ENCODE measurements at places on chromosomes 11 and 22. TPM values are rescaled to one million over a fixed set of nuclear protein-coding genes. Genes with fewer than 3 reads are reported as not detected.

- DNase-seq: no peak
Measured at GRCh38 chr22:40819599-40820140, 524 bp upstream of the SLC25A17 start.

Gene ROM1
- 7.9 TPM for total RNA-seq

Gene MRPL17
- 44.0 TPM for total RNA-seq

- DNase-seq: peak; percentile 79
Measured at GRCh38 chr11:33869481-33870422, 22.1 kb downstream of the LMO2 start.

DNA sequence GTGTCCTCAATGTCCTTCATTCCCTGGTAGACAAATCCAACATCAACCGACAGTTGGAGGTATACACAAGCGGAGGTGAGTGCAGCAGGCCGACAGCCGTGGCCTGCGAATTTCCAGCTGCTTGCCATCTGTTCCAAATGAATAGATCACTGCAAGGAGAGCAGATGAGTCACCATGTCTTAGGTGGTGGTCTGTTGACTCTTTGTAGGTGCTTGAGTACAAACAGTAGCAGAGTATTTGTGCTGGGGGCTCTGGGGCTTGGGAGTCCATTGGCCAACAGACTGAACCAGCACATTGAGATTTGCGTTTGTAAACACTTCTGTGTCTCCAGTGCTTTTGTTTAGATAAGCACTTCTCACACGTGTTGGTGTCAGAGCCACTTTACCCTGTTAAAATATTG, 21.1 kb downstream of the EIF3L start:
- no peak for DNase-seq

DNA sequence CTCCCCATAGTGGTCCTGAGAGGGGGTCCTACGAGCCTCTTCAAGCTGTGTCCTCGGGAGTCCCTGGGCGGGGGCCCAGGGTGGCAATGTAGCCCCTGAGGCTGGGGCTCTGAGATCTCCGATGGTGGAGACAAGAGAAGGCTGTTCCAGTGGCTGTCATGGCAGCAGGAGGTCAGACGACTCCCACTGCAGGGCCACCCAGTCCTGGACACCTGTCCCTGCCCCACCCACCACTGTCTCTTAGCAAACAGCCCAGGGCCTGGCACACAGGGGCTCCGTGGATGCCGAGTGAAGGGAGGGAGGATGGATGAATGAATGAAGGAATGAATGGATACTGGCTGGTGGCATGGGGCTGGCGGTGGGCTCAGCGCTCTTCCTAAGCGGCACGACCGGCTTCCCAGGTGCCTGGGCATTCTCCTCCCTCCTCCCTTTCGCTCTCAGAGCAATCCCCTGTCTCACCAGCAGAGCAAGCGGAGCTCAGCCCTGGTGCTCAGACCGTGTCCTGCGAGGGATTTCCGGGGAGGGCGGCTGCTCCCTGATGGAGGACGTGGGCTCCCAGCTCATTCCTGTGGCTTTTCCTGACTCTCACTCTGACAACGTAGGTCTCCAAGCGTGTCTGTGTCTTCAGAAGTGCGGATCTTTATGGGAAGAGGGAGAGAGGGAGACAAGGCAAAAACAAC, 1272.6 kb downstream of the BRD1 start:
- no peak for DNase-seq

GRCh38 chr22:39641660-39642310, 71.2 kb downstream of the CACNA1I start:
- DNase-seq: no peak

- no peak for DNase-seq
Measured at GRCh38 chr11:134413826-134414731, 2.0 kb upstream of the B3GAT1 start.

Gene FOXR1
- total RNA-seq: not detected

DNA sequence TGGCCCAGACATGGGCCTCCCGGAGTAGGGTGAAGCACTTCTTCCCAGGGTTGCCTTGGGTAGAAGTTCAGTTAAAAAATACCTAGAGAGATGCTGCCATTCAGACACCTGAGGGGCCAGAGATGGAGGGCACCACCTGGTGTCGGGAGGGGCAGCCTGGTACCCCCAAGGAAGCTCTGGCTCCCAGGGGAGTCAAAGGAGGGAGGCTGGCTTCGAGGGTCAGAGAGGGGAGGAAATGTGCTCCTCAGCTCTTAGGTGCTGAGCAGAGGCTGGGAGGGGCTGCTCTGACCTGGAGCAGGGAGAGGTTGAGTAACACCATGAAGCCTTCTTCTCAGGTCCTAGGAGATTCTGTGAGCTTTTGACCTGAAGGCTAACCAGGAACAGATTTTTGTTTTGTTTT, 1.1 kb downstream of the USP35 start:
- no peak for DNase-seq

GRCh38 chr11:8802251-8802650, 108.7 kb upstream of the AKIP1 start:
- no peak for DNase-seq

DNA sequence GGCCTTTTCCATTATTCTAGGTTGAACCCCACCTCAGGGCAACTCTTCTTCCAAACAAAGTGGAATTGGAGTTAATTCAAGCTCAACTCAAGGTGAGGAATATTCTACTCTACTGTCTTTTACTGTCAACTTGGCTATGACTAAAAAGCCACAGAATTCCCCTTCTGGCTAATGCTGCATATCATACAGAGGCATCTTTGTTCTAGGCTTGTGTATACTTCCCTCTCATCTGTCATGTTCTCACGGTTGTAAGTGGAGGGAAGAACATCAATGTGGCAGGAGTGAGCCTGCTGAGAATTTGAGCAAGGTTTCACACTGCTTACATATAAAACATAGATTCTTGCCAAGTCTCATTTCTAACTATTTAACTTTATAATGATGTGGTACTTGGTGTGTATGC, 921.4 kb upstream of the CNTN5 start:
- no peak for DNase-seq

DNA sequence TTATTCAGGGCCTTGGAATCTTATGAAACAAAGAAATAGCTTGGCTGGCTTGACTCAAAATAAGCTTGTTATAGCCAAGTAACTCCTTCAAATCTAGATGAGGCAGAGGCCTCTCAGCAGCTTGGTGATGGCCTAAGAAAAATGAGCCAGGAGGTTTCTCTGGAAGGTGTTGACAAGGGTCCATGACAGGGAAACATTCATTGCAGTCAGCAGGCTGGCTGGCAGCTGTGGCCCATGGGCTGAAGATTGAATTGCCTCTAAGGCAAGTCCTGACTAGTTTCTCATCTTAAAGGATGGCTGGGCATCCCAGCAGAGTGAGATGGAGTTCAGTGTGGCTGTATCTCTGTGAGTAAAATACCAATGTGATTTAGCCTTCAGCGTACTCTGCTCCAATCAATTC, 441.0 kb downstream of the NELL1 start:
- DNase-seq: no peak

DNA sequence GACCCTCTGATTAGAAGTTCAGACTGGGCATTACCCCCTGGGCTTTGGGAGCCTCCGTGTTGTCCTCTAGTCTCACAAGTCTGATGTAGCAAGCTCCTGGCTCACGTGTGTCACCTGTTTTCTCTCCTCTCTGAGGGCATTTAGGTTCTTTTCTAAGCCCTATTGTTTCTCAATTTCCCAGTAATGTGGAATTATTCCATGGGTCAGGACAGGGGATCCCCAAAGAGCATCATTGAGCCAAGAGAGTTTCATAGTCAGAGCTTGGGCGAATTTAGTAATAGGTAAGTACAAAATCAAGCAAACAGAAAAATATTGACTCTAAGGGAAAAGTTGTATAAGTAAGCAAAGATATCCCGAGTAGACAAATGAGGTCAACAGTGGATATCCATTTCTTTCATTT, 57.3 kb downstream of the PPP6R2 start:
- no peak for DNase-seq

DNA sequence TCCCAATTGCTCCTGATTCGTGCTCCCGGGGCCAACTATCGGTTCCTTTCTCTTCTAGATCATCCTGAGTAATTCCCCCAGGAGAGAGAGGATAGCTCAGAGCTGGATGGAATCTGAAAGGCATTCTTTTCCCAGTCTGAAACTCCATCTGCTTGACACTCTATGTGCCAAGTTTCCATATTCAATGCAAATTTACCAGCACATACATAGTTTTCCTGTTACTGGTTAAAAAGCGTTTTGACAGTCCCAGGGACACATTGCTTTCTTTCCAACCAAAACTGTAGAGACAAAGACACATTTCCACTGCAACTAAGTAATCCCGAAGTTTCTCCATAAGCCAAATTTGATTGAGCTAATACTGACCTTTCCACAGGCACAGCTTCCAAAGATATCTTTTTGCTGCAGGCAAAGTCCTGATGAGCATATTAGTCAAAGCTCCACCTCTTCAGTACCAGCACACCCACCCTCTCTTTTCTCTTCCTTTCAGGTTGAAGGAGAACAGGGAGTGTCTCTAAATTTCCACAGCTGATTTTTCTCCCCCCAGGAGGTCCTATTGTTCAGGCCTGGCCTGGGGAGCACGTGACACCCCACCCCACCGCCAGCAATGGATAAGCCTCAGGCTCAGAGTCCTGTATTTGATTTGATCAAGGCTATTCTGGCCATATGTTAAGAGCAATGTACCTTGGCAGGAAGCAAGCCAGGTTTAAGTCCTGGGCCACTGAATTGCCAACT, 9.7 kb upstream of the ANKK1 start:
- no peak for DNase-seq

DNA sequence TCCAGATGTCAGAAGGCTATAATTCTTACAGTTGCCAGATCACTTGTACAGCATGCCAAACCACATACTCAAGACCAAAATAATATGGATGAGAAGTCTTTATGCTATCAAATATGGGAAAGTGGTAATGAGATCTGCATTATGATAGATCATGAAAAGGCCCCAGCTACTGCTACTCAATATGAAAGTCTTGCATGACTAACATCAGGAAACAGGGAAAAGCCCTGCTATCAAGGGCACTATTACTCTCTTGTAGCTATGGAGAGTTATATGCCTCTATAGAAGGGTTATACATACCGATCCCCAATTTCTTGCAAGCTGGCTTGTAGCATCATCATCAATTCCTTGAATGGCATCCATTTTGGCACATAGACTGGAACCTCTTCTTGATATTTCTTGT, 30.2 kb upstream of the TMPRSS5 start:
- no peak for DNase-seq

GRCh38 chr11:121636081-121636799, 183.5 kb upstream of the SORL1-AS1 start:
- DNase-seq: no peak

Gene DGCR2
- 67.7 TPM for total RNA-seq

DNA sequence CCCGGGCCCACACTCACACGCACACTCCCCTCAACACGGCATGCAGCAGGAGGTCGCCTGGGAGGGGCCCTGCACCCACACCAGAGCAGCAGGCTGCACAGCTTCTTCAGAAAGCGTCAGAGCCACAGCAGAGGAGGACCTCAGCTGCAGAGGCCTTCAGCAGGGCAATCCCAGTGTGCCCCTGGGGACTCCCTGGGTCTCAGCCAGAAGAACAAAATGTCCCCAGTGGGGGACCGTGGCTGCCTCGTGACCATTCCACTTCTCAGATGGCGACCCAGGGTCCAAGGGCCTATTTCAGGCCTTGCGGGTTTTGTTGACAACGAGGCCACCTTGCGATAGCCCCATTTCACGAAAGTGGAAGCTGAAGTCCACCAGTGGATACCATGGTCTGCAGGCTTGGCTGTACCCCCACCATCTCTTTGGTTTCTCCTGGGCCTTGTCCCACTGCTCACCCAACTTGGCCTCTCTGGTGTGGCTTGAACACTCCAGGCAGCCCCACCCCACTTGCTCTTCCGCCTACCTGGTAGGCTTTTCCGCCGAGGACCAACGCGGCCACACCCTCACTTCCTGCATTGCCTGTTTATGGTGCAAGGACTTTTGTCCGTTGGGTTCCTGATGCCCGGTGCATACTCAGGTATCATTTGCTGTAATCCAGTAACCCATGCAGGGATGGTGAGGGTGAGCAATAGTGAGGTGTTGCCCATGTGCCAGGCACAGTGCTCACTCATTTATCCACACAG, 38.1 kb downstream of the MB start:
- DNase-seq: no peak

DNA sequence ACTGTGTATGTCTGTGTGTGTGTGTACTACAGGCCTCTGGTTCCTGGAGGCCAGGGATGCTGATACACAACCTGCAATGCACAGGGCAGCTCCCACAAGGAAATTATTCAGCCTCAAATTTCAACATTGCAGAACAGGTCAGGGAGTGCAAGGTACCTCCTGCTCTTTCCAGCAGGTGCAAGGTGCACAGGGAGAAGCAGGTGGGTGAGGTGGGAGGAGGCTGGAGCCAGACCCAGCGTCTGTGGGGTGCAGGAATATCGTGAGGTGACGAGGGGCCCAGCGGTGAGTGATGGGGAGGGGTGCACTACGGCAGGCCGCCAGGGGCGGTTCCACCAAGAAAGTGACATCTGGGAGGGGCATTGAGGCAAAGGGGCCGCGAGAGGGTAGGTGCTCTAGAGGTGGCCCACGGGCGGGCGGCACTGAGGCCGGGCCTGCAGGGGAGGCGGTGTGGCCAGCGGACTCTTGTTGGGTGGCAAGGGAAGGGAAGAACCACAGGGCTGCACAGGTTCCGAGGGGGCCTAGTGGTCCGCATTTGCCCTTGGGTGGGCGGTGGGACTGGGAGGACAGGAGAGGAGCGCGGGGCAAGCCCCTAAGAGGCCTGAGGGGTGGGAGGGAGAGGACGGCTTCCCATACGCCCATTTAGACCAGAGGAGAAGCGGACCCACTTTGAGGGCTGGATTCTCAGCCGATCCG, 21.6 kb downstream of the DGCR6L start:
- no peak for DNase-seq

GRCh38 chr22:24460418-24461089, 33.2 kb downstream of the ADORA2A start:
- no peak for DNase-seq

DNA sequence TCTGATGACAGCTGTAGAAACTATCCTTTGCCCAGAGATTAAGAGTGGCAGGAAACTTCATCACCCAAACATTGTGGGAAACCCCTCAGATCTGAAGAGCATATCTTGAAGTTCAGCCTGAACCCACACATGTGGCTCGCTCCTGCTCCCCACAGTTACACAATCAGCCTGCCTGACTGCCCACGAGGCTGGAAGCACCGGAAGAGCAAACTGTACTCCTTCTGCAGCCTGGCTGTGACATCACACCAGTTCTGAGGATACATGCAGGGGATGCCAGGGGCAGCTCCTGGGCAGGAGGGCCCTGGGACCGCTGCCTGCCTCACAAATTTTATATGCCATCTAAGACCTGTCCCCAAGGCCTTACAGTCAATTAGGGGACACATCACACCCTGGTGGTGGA, 444.4 kb downstream of the BUD13 start:
- no peak for DNase-seq

DNA sequence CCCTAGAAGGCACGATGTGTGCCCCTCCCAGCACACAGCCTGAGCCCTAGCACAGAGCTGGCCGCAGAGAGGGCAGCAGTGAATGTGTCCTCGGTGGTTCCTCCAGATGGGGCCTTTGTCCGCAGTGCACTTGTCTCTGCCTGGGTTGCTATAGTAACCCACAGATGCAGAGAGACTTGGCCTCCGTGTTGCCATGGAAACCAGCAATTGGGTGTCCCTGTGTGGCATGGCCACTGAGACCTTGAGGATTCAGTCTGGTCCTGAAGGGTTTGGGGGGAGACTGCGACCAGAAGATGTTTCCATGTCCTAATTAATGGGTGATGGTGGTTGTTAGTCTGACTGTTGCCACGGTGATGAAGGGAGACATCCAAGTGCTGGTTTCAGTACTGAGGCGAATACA, 42.6 kb upstream of the TUB start:
- no peak for DNase-seq
